ENCODE measurements at places on chromosomes 12 and 14.

- DNase-seq: no peak
These were observed 1.7 kb upstream of the JPH4 start for GRCh38 chr14:23580152-23580926.

DNA sequence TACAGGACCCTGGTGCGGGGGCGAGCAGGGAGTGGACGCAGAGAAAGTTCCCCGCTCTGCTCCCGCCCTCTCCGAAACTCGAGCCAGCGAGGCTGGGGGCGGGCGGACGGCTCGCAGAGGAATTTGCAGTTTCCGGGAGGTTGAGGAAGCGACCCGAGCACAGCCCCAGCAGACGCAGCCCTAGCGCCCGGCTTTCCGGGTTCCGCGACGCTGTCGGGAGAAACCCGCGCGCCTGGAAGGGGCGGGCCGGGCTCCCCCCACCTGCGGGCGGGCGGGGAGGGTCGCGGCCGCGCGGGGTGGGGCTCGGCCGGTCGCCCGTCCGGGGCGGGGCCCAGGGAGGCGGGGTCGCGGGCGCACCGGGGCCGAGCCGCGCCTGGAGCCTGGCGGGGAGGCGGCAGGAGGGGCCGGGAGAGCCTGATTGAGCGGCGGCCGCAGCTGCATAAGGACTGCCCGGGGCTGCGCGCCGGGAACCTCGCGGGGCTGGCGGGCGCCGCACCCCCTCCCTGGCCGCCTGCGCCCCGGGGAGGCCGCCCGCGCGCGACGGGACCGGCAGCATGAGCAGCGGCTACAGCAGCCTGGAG, at the start of gene RASSF3:
RASSF3 (plus strand) TSS at position 417 of the 581 bp plus-strand sequence; CDS start at position 555, 138 bp downstream.
- DNase-seq: peak; percentile 26

- DNase-seq: no peak
These were observed 52.6 kb downstream of the AEBP2 start for GRCh38 chr12:19491863-19492262.

DNA sequence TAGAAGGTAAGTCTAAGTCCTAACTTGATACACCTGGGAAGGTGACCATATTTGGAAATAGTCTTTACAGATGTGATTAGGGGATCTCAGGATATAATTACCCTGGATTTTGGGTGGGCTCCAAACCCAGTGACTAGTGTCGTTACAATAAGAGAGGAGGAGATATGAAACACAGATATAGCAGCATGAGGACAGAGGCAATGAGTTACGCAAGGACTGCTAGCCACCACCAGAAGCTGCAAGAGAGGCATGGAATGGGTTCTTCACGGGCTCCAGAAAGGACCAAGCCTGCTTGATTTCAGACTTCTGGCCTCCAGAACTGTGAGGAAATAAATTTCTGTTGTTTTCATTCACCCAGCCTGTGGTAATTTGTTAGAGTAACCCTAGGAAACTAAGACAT, 28.6 kb downstream of the FGFR1OP2 start:
- no peak for DNase-seq

DNA sequence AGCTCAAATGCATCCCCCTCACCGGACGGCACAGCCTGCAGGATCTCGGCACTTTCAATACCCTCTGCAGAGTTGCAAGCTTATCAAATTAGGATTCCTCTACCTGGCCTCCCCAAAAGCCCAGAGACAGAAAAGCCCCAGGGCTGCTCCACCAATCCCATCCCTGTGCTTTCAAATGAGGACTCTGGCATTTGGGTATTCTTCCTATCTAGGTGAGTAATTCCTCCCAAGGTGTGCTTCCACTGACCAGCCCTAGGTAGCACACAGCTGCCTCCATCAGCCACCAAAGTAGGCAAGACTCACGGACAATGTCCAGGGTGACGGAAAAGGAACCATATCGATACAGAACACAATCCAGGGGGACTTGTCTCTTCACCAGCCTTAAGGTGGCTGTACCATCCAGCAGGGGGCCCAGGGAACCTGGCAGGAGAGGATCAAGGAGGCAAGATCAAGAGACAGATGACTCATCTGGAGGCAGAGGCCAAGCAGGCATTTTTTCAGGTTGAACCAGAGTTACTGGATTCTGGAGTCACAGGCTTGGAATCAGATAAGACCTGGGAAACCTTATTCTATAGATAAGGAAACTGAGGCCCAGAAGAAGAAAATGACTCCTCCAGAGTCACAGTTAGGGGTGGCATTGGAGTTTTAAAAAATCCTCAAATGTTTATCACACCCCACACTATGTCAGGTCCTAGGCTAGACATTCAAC, 9.9 kb downstream of the PMEL start:
- no peak for DNase-seq

DNA sequence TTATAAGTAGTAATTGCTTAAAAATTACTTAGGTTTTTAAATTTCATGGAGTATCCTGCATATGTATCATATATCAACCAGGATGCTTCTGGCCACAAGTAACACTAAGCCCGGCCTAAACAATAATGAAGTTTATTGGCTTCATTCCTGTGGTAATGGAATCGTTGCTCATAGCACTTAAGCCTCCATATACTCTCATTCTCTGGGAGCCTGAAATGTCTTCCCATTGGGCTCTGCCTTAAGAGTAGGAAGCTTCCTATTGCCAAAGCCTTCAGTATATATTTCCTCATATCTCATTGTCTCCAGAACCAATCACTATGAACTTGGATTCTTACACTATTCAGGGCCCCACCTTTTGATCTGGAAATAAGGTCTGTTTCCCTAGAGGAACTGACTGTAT, 83.8 kb upstream of the DNM1L start:
- DNase-seq: no peak

- DNase-seq: no peak
These were observed 17.5 kb downstream of the TRHDE start for GRCh38 chr12:72289633-72290032.

- no peak for DNase-seq
These were observed 49.9 kb upstream of the OR4E1 start for GRCh38 chr14:21723431-21724045.

GRCh38 chr12:12521044-12521485, 41.6 kb downstream of the DUSP16 start:
- DNase-seq: no peak

- no peak for DNase-seq
These were observed 23.1 kb upstream of the KCNK10 start for GRCh38 chr14:88346048-88346639.

DNA sequence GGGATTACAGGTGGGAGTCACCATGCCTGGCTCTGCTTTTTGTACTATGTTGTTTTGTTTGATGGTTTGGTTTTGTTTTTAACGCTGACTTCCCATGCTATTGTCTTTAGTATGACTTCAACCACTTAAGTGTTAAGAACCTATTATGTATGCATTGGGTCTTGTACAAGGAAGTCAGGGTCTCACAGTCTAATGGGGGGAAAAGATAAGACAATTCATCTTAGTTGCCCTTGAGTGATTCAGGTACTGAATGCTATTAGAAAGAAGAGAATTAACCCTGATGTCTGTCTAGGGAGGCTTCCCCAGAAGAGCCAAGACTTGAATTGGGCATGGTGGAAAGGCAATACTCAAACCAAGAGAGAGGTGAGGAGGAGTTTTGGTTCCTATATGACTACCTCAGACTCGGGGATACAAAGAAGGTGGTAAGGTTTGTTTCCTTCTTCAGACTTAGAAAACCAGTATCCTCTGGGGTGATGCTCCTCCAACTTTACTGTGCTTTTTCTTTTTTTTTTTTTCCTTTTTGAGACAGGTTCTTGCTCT, 64.6 kb downstream of the SUSD6 start:
- DNase-seq: no peak

DNA sequence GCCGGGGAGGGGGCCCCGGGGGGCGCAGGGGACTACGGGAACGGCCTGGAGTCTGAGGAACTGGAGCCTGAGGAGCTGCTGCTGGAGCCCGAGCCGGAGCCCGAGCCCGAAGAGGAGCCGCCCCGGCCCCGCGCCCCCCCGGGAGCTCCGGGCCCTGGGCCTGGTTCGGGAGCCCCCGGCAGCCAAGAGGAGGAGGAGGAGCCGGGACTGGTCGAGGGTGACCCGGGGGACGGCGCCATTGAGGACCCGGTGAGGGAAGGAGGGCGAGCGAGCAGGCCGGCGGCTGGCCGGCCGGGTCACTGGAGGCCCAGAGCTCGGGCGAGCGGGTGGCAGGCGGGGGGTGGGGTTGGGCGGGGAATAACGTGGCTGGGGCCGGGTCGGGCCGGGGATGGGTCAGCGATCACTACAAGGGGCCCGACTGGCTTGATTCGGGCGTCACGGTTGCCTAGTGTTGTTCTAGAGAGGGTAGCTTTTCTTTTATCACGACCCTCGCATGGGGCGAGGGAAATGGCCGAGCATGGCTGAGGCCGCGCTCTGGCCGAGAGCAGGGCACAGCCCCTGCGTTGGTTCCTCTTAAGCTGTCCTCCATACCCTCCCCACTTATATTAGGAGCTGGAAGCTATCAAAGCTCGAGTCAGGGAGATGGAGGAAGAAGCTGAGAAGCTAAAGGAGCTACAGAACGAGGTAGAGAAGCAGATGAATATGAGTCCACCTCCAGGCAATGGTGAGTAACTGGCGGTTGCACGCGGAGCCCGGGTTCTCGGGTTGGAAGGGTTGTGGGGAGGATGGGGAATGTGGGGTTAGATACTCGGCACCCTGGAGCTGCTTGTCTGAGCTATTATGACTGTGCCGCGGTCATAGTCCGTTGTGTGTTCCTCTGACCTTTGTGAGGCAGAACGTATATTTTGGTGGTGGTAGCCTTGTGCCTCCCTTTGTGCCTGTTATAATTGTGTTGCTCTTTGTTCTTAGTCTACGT, 603 bp downstream of the PABPN1 start:
- no peak for DNase-seq

Data from activated CD8-positive, alpha-beta memory T cell treated with anti-CD3 and anti-CD28 coated beads for 1 hour (primary cell).